ENCODE measurements at places on chromosomes 2 and 18.

- DNase-seq: no peak
Measured at GRCh38 chr2:190456833-190457232, 48.7 kb downstream of the MFSD6 start.

DNA sequence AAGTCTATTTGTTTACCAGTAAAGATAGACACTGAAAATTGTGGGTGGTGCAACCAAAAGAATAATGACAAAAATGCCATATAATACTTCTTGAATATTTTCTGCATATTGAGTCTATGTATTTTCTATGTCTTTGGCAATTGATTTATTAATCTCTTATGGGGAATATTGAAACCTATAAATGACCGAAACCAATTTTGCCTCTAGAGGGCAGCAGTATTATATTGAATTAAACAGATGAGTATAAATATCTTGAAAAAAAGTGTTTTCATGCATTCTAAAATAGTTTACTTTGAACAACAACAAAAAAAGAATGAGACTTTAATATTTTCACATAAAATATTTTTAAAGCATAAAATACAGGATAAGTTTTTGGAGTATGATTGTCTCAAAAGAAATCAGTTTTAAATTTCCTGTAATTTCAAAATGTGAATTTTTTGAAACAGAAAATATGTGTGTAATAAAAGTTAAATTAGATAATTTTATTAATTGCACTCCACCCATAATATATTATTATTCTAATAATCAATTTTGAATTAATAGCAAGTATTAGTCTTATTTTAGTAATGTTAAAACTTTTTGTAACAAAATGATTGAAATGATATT, 49.9 kb upstream of the CALCRL start:
- DNase-seq: no peak

GRCh38 chr2:126988482-126988881, 89.8 kb downstream of the TEX51 start:
- DNase-seq: no peak

- no peak for DNase-seq
Measured at GRCh38 chr2:19993731-19994130, 3.8 kb upstream of the WDR35 start.

All from CD4-positive, alpha-beta T cell treated with Interleukin-15 for 4 hours (primary cell).